ENCODE measurements at places on chromosomes 11 and 22. TPM values are rescaled to one million over a fixed set of nuclear protein-coding genes. Genes with fewer than 3 reads are reported as not detected.

- H3K4me3 ChIP-seq, result no peak overlapping the region
- H3K27me3 ChIP-seq, result no peaks in the 10 kb centered on the region
- DNase-seq, result no peak
These were observed 171.8 kb downstream of the CTTN start for GRCh38 chr11:70569996-70570692.

Gene NAP1L4
- 80.5 TPM for total RNA-seq

DNA sequence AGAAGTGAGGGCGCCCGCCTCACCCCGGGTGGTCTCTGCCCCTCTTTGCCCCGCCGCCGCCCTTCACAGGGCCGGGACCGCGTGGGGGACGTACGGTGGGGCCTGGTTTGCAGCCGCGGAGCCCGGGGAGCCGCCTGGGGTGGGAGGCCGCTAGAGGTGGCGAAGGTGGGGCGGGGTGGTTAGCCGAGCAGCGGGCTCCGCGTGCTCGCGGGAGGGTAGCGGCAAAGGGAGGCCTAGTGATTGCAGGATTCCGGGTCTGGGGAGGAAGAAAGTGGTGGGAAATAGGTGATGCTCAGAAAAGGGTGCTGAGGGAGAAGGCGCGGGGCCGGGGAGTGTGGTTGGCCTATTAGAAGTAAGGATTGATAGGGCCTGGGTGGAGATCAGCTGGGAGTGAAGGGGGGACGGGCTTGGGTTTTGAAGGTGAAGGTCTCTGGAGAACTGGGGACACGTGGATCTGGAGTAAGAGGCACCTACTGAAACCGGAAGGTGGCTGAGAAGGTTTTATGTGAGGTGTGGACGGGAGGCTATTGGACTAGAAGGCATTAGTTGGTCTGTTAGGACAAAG lies 571 bp downstream of the FAR1 start:
- H3K4me3 ChIP-seq, result peak overlapping the region; percentile 99
- no peaks in the 10 kb centered on the region for H3K36me3 ChIP-seq
- no peaks in the 10 kb centered on the region for H3K27me3 ChIP-seq
- H3K4me1 ChIP-seq, result peaks cover 55% of the 10 kb centered on the region
- DNase-seq, result peak; percentile 41
- peak overlapping the region; percentile 98 for H3K27ac ChIP-seq

Gene PGA5
- 5.9 TPM for total RNA-seq

GRCh38 chr11:33722590-33723234 lies 13.5 kb downstream of the CD59 start:
- H3K36me3 ChIP-seq, result peaks cover 51% of the 10 kb centered on the region
- H3K4me1 ChIP-seq, result peaks cover 76% of the 10 kb centered on the region
- H3K4me3 ChIP-seq, result no peak overlapping the region
- peak overlapping the region; percentile 77 for H3K27ac ChIP-seq
- H3K27me3 ChIP-seq, result no peaks in the 10 kb centered on the region
- no peak for DNase-seq

Gene ZC3H12C
- 3.5 TPM for total RNA-seq

Gene OR8G5
- not detected for total RNA-seq

- no peaks in the 10 kb centered on the region for H3K27me3 ChIP-seq
- H3K36me3 ChIP-seq, result no peaks in the 10 kb centered on the region
- H3K27ac ChIP-seq, result no peak overlapping the region
- H3K4me1 ChIP-seq, result no peaks in the 10 kb centered on the region
- no peak for DNase-seq
These were observed 37.1 kb upstream of the HORMAD2 start for GRCh38 chr22:30043161-30043560.

DNA sequence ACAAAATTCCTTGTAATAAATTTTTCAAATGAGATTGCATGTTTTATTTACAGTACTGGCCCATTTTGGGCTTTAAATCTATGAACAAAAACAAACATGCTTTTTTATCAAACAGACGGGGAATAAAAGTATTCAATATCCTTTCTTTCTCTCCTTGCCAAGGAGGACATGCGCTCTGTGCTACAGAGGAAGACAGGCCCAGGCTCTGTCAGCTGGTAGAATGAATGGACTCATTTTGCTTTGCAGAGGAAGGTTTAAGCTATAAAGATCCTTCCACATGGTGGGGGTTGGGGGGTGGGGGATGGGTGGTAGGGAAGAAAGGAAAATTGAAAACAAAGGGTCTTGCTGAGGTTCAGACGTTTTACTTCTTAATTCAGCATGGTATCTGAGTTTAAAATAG lies 575.6 kb downstream of the INSC start:
- H3K4me3 ChIP-seq, result no peak overlapping the region
- H3K27me3 ChIP-seq, result no peaks in the 10 kb centered on the region
- H3K27ac ChIP-seq, result no peak overlapping the region
- no peak for DNase-seq

DNA sequence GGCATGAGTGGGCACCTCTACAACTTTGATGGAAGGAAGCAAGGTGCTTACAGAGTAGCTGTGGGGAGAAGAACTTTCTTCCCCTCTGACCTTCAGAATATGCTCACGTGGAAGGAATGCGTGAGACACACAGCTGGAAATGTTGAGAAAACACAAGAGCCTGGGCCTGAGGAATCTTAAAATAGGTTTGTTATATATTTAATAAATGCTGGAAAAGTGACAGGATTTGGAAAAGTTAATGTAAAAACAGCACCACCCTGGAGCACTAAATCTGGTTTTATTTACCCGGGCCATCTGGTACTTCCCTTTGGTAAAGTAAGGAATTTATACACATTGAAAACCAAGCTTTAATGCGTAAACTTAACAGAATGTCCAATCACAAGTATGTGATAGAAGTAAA lies 14.0 kb upstream of the AMPD3 start:
- H3K4me1 ChIP-seq, result no peaks in the 10 kb centered on the region
- H3K27me3 ChIP-seq, result no peaks in the 10 kb centered on the region
- no peaks in the 10 kb centered on the region for H3K36me3 ChIP-seq
- H3K27ac ChIP-seq, result no peak overlapping the region
- DNase-seq, result no peak
